ENCODE measurements at places on chromosomes 12 and 14.
A peak's percentile ranks its signal among the peaks of the same experiment; 100 is the strongest.

GRCh38 chr12:93519859-93520258, 52.5 kb downstream of the MRPL42 start:
- DNase-seq = no peak

DNA sequence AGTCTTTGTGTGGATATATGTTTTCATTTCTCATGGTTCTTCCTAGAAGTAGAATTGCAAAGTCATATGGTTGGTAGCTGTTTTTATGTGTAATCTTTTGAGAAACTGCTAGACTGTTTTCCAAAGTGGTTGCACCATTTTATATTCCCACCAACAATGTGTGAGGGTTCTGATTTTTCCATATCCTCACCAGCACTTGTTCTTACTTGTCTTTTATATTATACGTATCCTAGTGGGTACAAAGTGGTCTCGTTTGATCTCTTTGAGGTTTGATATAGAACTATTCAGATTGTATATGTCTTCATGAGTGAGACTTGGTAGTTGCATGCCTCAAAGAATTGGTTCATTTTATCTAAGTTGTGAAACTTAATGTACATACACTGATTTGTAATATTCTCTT, 91.3 kb downstream of the BEGAIN start:
- DNase-seq = no peak

DNA sequence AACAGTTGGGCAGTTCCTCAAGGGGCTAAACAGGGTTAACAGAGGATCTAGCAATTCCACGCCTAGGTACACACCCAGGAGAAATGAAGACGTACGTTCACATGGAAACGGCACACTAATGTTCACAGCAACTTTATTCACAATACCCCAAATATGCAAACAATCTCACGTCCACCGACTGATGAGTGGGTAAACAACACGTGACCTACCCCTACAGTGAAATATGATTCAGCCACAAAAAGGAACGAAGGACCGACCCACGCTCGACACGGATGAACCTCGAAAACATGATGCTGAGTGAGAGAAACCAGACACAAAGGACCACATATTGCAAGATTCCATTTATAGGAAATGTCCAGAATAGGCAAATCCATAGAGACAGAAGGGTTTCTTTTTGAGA, 112.7 kb downstream of the NCOR2 start:
- no peak for DNase-seq

- no peak for DNase-seq
These were observed 282.1 kb downstream of the RPS29 start for GRCh38 chr14:49303946-49304516.

DNA sequence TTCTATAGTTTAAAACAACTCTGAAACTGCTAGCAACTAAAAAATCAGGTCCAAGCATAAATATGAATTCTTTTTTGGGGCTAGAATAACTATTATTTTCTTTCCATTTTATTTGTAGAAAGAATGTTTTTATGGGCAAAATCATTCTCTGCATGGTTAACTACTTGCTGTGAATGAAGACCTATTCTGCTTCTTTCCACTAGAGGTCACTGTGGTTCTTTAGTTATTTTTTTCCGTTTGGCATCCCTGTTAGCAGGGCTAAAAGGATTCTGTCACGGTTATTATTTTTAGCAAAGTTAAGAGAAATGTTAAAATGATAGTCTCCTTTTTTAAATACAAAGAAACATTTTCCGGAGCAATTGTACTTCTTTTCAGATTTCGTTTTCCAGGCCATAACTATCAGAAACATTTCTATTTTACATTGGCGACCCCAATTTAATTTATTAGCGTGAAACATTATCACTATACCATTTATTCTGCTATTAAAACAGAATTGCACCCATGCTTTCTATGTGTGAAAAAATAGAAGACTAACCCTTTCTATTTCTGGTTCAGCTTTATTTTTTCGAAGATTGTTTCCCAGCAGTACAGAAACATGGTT, 404.8 kb downstream of the ATP23 start:
- no peak for DNase-seq

GRCh38 chr12:111396726-111397445, 8.8 kb upstream of the SH2B3 start:
- peak; percentile 88 for DNase-seq

DNA sequence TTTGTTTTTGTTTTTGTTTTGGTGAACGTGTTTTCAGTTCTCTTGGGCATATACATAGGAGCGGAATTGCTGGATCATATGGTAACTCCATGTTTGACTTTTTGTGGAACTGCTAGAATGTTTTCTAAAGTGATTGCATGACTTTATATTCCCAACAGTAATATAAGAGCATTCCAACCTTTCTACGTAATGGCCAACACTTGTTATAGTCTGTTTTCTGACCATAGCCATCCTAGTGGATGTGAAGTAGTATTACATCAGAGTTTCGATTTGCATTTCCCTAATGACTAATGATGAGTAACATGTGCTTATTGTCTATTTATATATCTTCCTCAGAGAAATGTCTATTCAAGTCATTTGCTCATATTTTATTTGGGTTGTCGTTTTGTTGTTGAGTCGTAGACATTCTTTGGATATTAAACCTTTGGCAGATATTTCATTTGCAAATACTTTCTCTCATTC, 268.7 kb downstream of the AEBP2 start:
- no peak for DNase-seq

GRCh38 chr14:49593016-49593415, 5.7 kb upstream of the LRR1 start:
- no peak for DNase-seq

- no peak for DNase-seq
These were observed 42.6 kb upstream of the FOXJ2 start for GRCh38 chr12:7989827-7990491.

- no peak for DNase-seq
These were observed 154.5 kb upstream of the FKBP4 start for GRCh38 chr12:2640281-2640680.

- no peak for DNase-seq
These were observed 42.5 kb downstream of the SPTLC2 start for GRCh38 chr14:77573964-77574363.

- no peak for DNase-seq
These were observed 34.3 kb upstream of the TXNRD1 start for GRCh38 chr12:104181313-104181712.

DNA sequence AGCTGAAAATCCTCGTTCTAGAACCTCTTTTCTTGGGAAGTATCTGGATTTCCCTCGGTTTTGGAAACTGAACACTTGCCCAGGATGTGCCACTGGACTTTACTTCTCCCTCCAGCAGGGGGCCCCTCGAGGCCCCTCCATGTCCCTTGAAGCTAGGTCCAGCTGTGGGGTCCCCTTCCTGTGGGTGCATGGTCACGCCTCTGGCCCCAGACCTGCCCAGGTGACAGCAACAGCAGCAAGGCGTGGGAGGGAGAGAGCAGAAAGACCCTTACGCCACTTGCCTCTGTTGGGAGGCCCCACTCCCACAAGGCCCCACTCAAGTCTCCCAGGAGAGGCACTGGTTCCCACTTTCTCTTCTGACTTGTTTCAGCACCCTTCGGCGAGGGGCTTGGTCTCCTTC, 3.1 kb downstream of the SLC25A29 start:
- no peak for DNase-seq

- no peak for DNase-seq
These were observed 14.7 kb upstream of the MSRB3 start for GRCh38 chr12:65263777-65264176.

DNA sequence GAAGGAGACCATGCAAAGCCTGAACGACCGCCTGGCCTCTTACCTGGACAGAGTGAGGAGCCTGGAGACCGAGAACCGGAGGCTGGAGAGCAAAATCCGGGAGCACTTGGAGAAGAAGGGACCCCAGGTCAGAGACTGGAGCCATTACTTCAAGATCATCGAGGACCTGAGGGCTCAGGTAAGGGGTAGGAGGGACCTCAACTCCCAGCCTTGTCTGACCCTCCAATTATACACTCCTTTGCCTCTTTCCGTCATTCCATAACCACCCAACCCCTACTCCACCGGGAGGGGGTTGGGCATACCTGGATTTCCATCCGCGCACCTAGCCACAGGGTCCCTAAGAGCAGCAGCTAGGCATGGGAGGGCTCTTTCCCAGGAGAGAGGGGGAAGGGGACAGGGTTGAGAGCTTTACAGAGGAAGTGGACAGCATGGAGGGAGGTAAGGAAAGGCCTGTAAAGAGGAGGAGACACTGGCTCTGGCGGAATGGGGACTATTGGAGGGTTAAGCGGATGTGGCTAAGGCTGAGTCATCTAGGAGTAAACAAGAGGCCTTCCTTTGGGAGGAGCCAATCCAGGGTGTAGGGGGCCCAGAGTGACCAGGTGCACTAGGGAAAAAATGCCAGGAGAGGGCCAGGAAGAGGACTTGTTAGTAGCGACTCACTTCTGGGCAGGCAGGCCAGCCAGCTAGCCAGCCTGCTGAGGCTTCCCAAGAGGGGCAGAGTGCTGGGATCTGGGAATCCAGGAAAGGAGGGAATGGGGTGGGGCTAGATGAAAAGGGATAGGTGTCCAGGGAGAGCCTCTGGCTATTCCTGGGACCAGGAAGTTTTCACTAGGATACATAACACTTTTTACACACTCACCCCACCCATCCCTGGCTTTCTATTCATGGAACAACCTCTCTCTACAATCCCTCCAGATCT, 754 bp downstream of the KRT18 start:
- DNase-seq = no peak

DNA sequence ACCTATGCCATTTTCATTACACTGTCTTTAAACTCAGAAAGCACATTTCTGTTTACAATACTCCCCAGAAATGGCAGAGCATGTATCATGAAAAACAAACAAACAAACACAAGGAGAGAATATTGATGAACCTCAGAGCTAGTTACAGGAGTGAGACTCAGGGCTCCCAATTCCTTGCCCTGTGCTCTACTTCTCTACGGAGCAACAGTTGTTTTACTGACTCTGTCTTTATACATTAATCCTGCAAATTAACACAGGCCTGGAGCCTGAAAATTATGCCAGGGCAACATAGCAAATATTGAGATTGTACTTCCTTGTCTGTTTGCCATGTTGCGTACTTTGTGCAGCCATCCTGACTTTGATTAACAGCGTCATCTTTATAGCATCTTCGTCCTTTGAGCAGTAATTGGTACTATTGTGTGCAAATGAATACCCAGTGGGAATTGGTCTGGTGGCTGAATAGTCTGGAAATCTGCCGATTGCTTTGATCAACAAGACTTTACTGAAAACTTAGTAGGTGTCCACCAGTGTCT, 15.2 kb upstream of the AKAP6 start:
- no peak for DNase-seq

DNA sequence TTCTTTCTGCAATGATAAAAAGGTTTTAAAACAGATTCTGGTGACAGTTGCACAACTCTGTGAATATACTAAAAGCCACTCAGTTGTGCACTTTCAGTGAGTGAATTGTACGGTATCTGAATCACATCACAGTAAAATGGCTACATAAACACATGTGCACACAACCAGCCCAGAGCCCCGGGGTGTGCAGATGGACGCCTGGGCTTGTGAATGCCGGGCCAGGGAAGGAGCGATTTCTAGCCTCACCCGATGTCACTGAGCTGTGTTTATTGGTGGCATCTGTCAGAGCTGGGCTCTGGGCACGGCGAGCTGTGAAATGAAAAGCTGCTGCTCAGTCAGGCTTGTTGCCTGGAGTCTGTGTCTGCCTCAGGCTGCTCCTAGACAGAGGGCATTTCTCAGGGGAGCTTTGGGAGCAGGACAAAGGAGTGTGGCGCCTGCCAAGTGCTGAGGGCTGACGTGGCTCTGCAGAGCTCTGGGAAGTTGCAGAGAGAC, 25.9 kb downstream of the RHOF start:
- DNase-seq = no peak

DNA sequence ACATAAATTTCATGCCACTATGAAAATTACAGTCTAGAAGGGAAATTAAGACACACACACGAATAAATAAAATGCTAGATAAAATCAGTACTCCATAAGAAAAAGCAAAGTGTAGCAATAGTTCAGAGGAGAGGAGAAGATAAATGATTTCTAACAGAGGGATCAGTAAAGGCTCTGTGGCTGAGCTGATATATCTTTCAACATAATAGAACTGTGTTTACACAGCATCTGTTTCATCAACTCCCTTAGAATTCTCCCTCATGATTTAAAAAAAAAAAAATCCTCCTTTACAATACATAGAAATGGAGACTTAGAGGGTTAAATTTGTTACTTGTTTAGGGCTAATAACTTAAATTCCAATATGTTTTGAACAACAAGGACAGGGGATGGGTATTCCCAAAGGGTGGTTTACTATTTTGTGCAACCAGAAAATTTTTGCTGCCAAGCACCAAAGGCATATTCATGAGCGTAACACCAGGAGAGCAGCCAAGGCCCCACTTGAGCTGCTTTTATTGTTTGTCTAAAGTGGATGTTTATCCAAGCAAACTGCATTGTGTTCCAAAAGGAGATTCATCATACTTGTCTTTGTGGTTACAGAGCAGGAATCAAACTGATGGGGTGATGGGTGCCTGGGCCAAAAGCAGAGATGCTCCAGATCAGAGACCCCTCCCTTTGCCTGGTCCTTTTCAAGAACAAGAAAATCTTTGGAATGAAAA, 162.7 kb downstream of the BMP4 start:
- DNase-seq = peak; percentile 13

GRCh38 chr14:42407153-42407552, 800.5 kb downstream of the LRFN5 start:
- DNase-seq = no peak

DNA sequence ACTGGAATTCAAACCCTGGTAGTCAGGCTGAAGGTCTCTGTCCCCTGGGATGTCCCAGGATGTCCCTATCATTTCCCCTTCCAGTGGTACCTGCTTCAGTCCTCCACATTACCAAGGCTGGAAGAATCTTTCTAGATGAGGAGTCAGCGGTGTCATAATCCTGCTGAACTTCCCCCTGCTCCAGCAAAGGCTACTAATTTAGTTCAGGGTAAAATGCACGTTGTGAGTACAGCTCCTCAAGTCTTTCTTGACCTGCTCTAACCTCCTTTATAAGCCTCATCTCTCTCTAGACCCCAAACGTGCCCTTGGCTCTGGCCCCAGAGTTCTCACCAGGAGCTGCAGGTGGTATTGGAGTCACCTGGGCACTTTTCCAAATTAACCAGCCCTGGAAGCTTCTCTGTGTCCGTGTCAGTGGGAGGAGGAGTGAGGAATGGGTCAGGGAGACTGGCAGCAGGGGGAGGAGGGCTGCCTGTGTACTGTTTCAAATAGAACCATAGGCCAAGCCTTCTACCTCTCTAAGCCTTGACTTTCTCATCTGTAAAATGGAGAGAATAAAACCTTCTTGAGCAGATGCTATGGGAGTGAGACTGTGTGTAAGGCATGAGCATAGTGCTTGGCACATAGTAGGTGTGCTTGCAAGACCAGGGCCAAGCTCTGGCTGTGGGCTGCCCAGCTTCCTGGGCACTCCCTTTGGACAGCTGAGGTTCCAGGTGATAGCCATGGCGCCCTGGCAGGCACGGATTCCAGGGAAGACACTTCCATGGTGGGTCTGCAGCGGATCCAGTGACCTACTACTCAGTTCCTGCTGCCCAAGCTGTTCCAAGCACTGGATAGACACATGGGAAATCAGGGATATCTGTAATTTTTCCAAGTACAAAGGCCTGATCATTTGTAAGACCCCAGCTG, 24.5 kb downstream of the ASB2 start:
- no peak for DNase-seq

Measured in C1 segment of cervical spinal cord (tissue), 14 donors.